ENCODE measurements at places on chromosomes 3 and 15. TPM values are rescaled to one million over a fixed set of nuclear protein-coding genes. Genes with fewer than 3 reads are reported as not detected.

FGD5 gene
- total RNA-seq, result not detected

DNA sequence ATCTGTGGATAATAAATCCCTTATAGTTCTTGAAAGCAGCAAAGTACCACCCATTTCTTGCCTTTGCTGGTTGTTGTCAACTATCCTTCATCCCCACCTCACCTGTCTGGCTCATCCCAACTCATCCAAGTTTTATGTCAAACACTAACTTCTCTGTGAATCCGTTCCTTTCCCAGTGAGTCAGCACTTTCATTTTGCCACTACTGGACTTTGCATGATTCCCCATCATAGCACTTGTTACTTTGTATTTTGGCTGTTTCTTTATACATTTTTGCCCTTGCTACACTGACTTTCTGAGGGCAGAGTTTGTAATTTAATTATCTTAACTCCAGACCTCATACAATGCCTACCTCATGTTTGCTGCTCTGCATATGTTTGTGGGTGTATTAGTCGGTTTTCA is 90.8 kb upstream of the RORA start:
- no peak for DNase-seq

GRCh38 chr3:144403040-144403457 is 431.4 kb downstream of the DIPK2A start:
- DNase-seq, result no peak

CD86 gene
- 2.4 TPM for total RNA-seq

DNA sequence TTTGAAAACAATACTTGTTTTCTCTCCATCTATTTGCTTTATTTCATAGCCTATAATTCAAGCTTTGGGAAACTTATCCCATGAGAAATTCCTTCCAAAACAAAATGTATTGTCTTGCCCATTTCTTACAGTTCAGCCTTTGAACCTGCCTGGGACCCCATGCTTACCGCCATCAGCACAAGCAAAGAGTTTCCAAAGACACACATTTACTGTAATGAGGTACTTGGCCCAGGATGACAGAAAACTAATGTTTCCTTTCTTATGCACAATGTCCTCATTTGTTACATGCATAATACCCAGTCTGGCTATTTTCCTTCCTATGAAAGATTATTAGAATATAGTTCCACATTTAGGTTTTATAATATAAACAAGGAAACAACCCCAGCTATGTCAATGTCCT is 180.4 kb downstream of the GAP43 start:
- DNase-seq, result no peak

DNA sequence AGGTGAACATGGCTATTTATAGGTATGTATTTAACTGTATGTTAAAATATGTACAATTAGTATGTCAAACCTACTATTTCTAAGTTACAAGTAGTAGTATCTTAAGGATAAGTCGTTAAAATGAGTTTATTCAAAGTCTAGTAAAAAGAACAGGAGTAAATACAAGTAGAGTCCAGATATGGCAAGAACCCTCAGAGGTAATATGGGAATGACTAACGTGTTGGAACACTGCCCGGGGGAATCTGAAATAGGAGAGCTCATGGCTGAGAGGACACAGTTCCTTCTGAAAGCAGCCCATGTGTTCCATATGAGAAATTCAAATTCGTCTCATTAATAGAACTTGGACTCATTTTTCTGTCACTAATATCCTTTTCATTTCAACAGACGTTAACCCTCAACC is 158.8 kb downstream of the CLSTN2 start:
- DNase-seq, result no peak

CPLX3 gene
- 0.17 TPM for total RNA-seq

DNA sequence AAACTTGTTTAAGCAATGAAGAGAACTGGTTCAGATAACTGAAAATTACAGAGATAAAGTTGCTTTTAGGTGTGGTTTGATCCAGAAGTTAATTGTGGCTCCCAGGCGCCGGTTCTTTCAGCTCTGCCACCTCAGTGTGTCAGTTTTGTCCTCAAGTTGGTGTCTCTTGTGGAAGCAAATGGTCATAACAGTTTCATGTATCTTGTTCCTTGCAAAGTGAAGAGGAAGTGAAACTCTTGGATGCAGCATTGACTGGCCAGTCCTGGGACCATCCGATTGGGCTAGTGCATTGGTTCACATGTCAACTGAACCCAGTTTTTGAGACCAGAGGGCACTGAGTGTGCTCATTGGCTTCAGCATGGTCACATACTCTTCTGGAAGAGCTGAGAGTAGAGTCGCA is 181.4 kb upstream of the GRM7 start:
- DNase-seq, result no peak

UBA7 gene
- total RNA-seq, result 93.5 TPM
